Effector memory CD4-positive, alpha-beta T cell (primary cell): ENCODE measurements at places on chromosomes 4 and X.

DNA sequence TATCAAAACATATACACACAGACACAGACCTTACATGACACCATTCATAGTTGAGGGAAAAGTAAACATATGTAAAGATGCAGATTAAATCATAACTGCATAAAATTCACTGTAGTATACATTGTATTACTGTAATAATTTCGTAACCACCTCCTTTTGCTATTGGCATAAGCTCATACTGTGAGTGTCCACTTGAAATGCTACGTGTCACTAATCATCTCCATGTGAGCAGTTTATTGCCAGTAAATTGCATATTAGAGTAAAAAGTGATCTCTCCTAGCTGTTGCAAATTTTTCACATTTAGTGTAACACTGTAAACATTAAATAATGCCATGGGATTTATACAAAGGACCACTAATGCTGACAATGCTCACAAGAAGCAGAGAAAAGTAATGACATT is 256.7 kb upstream of the GNPDA2 start:
- H3K4me3 ChIP-seq, result no peak overlapping the region
- no peaks in the 10 kb centered on the region for H3K36me3 ChIP-seq
- H3K27ac ChIP-seq, result no peak overlapping the region
- no peaks in the 10 kb centered on the region for H3K27me3 ChIP-seq

- no peaks in the 10 kb centered on the region for H3K36me3 ChIP-seq
- peaks cover 3% of the 10 kb centered on the region for H3K4me1 ChIP-seq
- DNase-seq, result no peak
- no peak overlapping the region for H3K4me3 ChIP-seq
These were observed 3.6 kb downstream of the ZXDB start for GRCh38 chrX:57595381-57595811.

- no peaks in the 10 kb centered on the region for H3K36me3 ChIP-seq
- no peaks in the 10 kb centered on the region for H3K4me1 ChIP-seq
- no peak for DNase-seq
- no peaks in the 10 kb centered on the region for H3K27me3 ChIP-seq
These were observed 22.3 kb downstream of the EFNB1 start for GRCh38 chrX:68851082-68851481.

DNA sequence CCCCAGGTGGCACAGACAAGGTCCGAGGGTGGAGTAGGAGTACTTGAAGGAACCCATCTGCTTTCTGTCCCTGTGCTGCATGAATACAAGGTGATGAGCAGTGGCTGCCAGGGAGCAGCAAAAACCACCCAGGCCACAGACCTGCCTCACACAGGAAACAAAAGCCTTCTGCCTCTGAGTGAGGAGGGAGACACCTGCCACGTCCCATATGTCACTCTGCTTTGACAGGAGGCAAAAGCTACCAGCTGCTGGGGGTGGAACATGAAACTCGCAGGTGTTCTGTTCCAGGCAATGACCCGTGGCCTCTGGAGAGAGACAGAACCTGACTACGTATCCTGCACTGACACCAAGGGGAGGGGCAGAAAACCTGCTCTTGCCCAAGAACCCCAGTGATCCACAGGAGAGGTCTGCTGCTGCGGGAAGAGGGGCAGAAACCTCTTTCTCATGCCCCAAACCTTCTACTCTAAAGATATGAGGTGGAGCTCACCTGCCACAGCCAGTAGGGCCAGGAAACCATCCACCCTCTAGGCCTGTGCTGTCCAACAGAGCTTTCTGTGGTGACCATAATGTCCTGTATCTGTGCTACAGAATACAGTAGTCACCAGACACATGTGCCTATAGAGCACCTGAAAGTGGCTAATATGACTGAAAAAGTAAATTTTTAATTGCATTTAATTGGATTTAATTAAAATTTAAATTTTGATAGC is 172.9 kb downstream of the PRDM5 start:
- H3K4me3 ChIP-seq, result no peak overlapping the region
- no peaks in the 10 kb centered on the region for H3K27me3 ChIP-seq
- H3K4me1 ChIP-seq, result no peaks in the 10 kb centered on the region
- no peak for DNase-seq
- H3K27ac ChIP-seq, result no peak overlapping the region

DNA sequence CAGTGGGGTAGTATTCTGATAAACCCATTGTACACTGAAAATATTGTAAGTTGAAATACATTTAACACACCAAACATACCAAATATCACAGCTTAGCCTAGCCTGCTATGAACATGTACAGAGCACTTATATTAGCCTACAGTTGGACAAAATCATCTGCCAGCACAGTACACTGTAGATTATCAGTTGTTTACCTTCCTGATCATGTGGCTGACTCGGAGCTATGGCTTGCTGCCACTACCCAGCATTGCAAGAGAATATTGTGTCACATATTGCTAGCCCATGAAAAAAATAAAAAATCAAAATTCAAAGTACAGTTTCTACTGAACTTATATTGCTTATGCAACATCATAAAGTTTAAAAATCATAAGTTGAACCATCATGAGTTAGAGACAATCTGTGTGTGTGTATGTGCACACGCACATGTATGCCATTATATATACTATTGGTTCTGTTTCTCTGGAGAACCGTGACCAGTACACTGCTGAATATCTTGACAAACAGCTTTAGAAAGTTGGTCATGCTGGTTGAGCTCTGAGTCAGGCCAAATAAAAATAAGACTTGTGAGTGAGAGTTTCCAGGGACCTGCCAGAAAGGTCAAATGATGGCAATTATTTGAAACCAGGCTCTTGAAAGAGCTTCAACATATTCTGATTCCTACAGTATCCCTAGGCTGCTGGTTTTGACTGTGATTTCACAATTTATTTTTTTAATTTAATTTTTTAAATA is 238.5 kb downstream of the PRR32 start:
- DNase-seq, result no peak
- H3K4me3 ChIP-seq, result no peak overlapping the region
- H3K4me1 ChIP-seq, result no peaks in the 10 kb centered on the region
- H3K27ac ChIP-seq, result no peak overlapping the region
- no peaks in the 10 kb centered on the region for H3K27me3 ChIP-seq
- no peaks in the 10 kb centered on the region for H3K36me3 ChIP-seq

- H3K4me3 ChIP-seq, result no peak overlapping the region
- DNase-seq, result no peak
- no peaks in the 10 kb centered on the region for H3K27me3 ChIP-seq
- no peaks in the 10 kb centered on the region for H3K36me3 ChIP-seq
- H3K27ac ChIP-seq, result no peak overlapping the region
These were observed 90.4 kb upstream of the EOLA2 start for GRCh38 chrX:150028692-150029091.
